Activated gamma-delta T cell treated with Interleukin-2 at 50 U/mL for 16 hours (primary cell): ENCODE measurements at places on chromosomes 1 and 21.

GRCh38 chr1:20830378-20830777 is 43.3 kb upstream of the HP1BP3 start:
- DNase-seq, result no peak

- DNase-seq, result no peak
Measured at GRCh38 chr21:32889596-32889995, 118.0 kb upstream of the PAXBP1 start.

DNA sequence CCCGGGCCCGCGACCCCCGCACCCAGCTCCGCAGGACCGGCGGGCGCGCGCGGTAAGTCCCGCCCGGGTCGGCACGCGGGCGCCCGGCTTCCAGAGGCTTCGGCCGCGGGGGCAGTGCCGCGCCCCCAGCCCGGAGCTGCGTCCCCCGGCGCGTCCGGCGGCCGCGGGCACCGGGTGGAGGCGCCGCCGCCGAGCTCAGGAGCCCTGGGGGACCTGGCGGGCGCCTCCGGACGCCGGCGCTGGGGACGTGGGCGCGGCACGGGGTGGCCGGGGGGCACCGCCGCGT is 227 bp downstream of the NBL1 start:
- DNase-seq, result no peak

DNA sequence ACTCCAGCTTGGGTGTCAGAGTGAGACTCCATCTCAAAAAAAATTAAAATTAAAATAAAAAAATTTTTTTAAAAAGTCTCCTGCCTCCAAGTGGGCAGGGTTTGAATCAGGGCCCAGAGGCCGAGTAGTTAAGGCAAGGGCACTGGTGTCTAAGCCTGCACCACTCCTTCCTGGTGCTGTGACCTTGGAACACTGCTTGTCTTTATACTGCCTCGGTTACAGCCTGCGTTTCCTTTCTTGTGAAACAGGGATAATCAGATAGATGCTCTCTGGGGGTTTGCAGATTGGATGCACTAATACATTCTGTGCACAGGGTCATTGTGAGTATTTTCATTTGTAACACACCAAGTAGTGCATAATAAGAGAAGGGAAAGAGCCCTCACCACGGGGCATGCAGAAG is 58.4 kb upstream of the EFHD2 start:
- no peak for DNase-seq

DNA sequence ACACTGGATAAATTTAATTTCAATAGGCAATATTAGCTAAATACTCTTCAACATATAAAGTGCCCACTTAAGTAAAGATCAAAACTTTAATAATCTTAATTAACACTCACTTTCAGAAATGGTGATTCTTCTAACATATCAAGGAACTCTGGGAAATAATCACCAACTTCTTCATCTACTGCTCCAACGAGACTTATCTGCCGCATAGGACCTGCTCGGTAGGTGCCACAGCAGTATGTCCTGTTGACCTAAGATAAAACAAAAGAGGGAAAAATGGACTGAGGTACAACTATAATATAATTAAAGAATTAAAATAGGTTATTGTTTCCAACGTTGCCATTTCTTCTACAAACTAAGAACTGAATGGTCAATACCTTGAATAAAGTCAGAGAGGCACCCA is 18.3 kb upstream of the PHTF1 start:
- no peak for DNase-seq

- no peak for DNase-seq
Measured at GRCh38 chr1:10678852-10679251, 117.6 kb downstream of the CASZ1 start.

DNA sequence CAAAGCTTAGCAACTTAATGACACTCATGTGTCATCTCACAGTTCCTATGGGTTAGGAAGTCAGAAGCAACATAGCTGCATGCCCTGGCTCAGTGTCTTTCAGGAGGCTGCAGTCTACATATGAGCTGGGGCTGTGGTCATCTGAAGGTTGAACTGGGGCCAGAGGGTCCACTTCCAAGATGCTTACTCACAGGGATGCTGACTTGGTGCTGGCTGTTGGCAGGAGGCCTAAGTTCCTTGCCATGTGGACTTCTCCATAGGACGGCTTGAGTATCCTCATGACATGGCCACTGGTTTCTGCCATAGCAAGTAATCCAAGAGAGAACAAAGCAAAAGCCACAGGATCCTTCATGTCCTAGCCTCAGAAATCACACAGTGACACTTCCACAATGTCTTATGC is 12.1 kb upstream of the FAM43B start:
- no peak for DNase-seq
